ENCODE measurements at places on chromosomes 2 and 18.

- no peak for DNase-seq
Observed at GRCh38 chr18:13232086-13232917, 13.7 kb downstream of the LDLRAD4 start.

GRCh38 chr2:121565389-121566250 is 34.9 kb downstream of the RNU4ATAC start:
- DNase-seq: no peak

DNA sequence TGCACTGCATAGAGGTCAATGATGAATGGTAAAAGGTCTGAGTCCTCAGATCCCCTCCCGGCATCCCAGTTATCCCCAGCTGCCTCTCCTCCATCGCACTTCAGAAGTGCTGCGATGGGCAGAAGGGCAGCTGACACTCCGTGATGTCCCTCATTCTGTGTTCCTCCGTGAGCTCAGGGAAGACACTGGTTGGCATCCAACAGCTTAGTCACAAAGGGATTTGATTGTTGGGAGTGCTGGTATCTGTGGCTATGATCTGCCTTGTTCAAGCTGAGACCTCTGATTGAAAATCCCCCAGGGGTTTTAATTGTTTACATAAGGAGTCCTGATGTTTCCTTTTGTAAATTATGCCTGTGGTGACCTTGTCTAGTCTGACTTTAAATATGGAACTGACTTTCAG is 19.0 kb upstream of the SAG start:
- no peak for DNase-seq

DNA sequence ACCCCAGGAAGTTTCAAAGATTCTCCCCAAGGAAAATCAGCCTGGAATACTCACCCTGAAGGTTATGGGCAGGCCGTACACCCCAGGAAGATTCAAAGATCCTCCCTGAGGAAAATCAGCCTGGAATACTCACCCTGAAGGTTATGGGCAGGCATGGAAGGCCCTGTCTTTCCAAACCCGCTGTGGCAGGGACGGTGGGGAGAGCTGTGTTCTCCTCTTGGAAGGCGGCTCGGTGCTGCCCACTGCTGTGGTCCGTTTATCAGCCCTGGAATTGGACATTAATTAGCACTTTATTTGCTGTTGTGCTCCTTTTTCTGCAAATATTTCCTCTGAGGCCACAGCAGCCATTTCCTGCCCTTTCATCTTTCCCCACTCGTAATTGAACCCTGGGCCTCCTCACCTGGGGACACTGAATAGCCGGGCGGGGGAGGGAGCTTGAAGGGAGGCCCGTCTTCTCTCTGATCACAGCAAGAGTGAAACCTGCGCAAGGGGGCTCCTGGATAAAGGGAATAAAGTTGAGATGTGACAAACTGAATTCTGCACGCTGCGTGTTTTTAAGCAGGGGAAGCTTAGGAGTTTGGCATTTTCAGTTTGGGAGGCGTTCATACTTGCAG is 308.7 kb upstream of the SALL3 start:
- DNase-seq: no peak

DNA sequence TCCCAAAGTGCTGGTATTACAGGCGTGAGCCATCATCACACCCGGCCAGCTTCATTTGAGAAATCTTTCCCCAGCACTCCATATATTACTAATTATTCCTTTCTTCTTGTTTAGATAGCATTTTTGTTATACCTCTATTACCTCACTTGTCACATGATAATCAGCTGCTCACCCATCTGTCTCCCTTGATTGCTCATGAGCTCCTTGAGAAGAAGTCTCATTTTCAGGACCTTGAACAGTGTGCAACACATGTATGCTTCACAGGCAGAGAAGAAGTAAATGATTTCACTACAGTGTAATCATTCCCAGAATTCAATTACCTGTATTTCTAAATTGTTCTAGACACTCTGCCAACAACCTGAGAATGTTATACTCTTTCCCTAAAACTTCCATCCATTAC is 6.2 kb downstream of the PAIP2B start:
- no peak for DNase-seq

GRCh38 chr2:69170661-69171060 is 157.7 kb downstream of the ANTXR1 start:
- DNase-seq: no peak
